ENCODE measurements at places on chromosomes 5 and 9.

DNA sequence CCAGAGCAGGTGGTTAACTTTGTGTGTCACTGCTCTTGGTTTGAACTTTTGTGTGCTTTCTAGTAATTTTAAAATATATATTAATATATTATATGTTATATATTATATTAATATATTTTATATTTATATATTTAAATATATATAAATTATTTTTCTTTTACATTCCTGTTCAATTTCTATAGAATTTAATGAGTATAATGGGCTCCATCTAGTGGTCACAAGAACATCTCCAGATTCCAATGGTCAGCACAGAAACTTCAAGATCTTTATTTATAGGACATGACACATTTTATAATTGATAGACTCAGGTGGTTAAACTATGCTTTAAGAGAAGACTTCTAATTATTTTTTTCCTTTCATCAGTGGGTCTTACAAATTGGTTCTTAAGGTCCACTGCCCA lies 39.1 kb downstream of the COL23A1 start:
- peak; percentile 55 for DNase-seq

GRCh38 chr5:3862906-3863305 lies 267.3 kb downstream of the IRX1 start:
- DNase-seq: no peak

DNA sequence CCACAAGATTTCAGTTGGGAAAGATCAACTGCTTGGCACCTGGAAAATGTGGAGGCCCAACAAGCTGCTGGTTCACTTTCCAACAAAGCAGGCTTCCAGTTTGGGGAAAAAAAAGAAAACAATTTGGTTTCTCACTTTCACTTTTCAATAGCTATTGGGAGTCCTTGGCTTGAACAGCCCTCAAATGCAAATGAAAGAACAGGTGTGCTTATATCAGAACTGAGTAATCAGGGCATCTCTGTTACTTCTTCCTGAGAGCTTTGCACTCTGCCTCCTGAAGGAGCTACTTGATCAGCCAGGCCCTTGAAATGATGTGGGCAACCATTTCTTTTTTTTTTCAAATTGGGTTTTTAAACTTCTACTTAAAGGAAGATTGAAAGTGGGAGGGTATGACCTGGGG lies 73.5 kb downstream of the MFAP3 start:
- DNase-seq: no peak

- peak; percentile 9 for DNase-seq
Observed at GRCh38 chr5:149584121-149584520, 2.8 kb downstream of the ARHGEF37 start.

DNA sequence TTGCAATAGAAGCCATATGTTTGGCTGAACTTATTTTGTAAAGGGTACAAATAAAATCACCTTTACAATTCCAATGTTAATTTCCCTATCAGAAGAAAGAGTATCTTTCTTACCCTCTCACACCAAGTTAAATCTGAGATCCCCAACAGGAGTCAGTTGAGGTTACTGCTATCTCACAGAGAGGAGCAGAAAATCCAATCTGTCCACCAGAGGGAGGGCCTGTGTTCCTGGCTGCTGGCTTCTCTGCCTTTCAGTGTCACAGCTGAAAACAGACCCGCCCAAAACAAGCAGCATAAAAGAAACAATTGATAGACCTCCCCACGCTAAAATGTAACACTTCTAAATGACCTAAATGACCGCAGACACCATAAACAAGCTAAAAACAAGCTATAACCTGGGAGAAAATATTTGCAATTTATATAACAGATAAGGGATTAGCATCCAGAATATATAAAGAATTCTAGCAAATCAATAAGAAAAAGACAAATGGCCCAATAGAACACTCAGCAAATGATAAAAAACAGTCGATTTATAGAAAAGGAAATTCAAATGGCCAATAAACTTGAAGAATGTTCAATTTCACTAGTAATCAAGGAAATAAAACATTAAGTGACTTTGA lies 24.5 kb upstream of the MVB12B start:
- DNase-seq: peak; percentile 59

GRCh38 chr5:151157426-151158286 lies at the start of gene ANXA6:
Gene ANXA6 (minus strand): TSS chr5:151157779. CDS start chr5:151147901, 9,878 bp downstream.
- peak; percentile 54 for DNase-seq

DNA sequence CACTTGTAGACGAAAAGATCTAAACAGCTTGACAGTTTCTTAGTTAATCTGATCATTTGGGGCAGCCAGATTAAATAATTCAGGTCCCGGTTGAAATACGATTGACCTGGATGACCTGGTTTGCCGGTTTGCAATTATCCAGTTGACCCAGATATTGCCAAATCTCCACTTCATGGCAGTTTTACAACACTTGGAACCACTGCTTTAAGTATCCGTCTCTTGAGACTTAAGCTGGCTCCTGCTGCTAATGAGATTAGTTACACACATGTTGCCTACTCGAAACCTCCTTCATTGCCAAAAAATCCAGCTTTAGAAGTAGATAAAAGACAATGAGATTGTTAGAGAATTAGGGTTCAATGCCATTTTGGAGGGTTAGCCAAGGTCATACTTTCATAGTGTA lies 136.2 kb upstream of the HAPLN1 start:
- no peak for DNase-seq

DNA sequence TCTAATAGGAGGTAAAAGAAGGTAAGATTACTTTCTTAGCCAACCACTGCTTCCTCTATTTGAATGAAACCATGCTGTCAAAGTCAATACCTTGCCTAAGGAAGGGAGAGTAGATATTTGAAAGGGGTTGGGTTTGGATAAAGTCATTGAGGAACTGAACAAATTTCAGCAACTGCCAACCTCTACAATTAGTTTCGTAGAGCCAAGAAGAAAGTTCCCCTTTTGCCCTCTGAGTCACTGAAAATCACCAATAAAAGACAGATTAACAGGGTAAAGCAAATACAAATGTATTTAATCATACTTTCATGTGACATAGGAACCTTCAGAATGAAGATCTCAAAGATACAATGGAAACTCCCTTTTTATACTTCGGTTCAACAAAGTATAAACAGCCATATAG lies 615.7 kb downstream of the GABRG2 start:
- DNase-seq: peak; percentile 90

DNA sequence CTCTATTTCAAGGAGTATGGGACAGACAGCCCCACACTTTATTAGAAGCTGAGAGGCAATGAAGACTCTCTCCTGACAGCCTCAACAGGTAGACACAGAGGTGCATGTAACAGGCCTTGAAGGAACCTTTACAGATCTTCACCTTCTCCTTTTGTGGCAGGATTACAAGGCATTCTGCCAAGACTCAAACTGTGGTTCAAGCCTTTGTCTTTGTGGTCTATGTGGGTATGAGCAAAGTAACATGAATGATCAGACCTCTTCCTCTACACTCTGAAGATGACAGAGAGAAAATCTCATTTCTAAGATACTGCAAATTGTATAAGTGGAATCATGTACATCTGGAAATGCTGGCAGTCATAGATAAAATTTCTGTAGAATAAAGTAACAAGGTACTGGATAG lies 346.9 kb downstream of the CDH9 start:
- peak; percentile 38 for DNase-seq

DNA sequence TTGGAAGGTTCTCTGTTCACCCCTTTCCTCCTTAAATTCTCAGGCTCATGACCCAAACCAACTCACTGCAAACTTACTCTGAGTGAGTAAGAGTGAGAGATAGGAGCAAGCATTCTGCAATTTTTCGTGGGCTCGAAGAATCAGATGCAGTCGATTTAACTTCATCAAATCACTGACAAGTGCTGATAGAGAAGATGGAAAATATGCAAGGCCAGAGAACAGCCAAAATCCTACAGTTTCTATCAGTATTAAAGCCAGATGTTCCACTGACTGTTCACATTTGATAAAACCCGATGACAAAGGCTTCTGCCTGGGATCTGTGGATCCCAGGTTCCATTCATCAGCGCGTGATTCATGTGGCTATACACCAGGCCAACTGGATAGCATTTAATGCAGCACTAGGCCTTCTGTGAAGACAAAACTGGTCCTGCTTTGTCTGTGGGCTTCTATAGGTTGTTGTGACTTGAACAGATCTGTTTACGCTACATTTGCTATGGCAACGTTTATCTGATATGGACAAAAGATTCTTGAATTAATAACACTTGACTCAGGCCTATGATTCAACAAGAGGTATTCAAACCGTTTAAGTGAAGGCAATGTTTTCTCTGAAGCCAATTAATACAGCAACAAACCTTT lies 251.2 kb downstream of the NFIB start:
- DNase-seq: no peak

- no peak for DNase-seq
Observed at GRCh38 chr5:41213340-41213739, at the start of gene C6. Gene C6 (minus strand): TSS chr5:41213532. CDS start chr5:41203230, 10,302 bp downstream.

DNA sequence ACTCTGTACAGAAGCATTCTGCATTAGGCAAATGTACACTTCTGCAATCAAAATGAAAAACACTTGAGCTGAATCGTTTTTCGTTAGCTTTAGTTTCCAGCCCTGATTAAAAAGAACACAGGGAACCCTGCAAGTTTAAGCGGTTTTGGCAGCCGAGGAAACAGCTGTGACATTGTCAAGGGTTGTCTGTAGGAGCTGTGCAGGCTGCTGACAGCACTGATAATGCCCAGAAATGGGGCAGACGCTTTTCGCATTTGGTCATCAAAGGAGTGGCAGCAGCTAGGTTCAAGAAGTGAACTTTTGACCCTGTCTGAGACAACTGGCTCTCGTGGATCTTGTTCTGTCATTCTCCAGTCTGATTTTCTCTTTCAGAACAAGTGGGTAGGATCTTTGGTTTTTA lies 165.6 kb upstream of the CCDC152 start:
- DNase-seq: no peak

DNA sequence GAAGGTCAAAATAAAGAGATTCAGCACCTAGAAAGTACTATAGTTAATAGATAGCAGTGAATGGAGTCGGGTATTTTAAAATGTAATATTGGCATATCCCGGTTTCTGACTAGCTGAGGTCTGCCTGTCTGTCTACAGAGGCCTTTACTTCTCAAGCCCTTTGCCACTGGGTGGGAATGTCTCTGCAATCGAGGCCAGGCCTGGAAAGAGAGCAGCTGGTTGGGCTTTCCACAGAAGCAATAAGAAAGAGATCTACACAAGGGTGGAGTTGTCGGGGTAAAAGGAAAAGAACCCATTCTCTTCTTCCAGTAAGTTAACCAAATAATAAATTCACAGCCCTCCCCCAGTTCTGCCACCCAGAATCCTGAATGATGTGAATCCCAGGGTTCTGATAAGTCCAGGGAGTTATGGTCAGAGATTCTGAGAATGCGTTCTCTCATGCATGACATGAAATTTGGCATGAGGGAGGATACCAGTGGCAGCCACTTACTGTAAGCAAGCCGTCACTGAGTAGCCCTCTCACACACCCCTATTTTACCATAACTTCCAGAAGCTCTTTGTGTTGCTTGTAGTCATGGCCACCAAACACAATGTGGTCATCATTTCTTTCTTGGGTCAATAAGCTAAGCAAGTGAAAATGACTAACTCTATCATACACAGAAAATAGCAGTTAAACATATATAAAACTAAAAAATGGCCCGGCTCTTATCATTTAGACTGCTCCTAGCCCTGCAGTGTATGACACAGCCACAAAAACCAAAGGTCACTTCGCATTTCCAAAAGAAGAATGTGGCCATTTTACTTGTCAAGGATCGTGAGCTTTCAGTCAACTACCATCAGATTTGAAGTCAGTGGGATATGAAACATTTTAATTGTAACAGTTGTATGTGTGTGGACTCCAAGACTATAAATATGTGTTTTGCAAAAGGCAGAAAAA lies 185.0 kb downstream of the GLIS3 start:
- no peak for DNase-seq

DNA sequence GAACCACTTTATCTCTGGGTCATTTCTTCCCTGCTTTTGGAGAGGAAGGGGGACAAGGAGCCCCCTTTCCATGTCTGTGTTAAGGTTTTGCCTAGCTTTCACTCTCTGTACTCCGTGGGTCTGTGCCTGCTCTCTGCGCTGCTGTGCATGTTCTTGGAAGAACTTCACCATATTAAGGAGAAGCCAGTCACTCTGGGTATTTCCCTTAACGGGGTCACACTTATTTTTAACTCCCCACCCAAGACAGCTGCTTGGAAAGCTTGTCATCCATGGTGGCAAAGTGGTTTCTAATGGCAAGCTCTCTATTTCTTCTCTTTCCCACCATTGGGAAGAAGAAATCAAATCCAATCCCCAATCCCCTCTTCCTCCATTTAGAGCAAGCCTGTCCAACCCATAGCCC lies 44.8 kb upstream of the HMHB1 start:
- DNase-seq: no peak

- DNase-seq: no peak
Observed at GRCh38 chr9:106982636-106983035, 119.7 kb downstream of the ZNF462 start.

DNA sequence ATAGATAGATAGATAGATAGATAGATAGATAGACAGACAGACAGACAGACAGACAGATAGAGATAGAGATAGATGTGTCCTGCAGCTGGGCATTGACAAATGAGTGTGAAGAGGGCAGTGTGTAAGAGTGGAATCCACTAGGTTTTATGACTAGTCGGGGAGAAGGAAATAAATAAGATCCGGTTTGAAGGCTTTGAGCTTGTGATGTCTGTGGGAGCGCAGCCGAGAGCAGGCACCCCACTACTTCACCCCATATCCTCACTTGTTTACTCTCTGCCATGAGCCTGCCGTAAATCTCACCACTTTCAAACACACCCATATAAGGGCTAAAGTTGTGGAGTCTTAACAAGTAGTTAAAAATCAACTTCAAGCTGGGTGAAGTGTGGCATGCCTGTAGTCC lies 1.4 kb upstream of the SUSD1 start:
- no peak for DNase-seq

DNA sequence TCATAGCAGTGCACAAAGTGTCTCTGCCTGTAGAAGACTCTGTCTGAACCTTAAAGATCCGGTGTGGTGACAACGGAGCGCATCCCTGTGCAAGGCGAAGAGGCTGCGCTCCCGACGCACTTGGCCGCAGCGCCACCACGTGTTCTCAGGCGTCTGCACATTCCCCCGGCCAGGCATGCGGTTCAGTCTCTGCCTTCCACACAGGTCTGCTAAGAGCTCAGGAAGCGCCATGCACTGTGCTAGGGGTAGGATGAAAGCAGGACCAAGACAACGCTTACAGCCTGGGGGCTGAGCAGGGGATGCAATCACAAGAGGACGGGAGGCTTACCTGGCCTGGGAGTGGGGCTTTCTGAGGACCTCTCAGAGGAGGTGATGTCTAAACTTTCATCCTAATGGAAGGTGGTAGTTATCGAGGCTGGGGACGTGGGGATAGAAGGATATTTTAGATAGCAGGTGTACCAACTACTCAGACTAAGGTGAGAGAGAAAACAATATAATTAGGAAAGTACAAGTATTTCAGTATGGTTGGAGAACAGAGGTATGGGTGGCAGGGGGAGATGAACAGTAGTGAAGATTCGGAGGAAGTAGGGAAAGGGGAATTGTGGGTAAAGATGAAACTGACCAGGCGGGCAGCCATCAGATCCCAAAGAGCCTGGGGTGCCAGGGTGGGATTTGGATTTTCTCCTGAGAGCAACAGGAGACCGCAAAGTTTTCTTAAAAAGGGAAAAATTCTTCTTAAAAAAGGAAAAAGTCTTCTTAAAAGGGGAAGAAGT lies 13.3 kb downstream of the CAPSL start:
- peak; percentile 71 for DNase-seq

DNA sequence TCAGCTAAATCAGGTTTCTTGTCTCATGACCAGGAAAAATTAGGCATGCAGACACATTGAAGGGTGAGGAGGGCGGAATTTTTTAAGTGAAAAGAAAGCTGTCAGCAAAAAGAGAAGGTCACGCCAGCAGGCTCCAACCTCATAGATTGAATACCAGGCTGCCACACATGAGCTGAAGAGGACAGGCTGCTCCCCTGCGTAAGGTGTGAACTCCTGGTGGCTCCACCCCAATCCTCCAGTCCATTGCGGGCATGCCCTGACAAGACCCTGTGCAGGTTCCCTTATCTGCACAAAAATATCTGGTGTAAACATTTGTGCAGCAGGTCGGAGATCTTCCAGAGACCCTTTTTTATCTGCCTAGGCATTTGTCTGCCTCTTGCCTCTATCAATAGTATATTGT lies 22.9 kb upstream of the TEX10 start:
- no peak for DNase-seq
